Retina (tissue), 1 donor: ENCODE measurements at places on chromosomes 4 and X.

GRCh38 chr4:173088144-173088543 is 80.5 kb upstream of the GALNT7 start:
- DNase-seq: no peak

- peak; percentile 41 for DNase-seq
These were observed 98.8 kb upstream of the IQCM start for GRCh38 chr4:149914119-149915115.

DNA sequence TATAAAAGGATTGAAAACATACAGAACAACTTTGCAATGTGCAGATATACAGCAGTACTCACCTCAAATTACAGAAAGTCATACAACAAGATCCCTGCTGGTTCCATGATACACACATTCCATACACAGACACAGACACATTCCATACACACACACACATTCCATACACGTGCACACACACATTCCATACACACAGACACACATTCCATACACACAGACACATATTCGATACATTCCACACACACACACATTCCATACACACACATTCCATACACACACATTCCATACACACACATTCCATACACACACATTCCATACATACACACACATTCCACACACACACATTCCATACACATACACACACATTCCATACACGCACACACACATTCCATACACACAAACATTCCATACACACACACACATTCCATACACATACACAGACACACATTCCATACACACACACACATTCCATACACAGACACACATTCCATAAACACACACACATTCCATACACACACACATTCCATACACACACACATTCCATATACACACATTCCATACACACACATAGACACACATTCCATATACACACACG is 13.7 kb downstream of the LINC00632 start:
- DNase-seq: no peak

- no peak for DNase-seq
These were observed 30.1 kb upstream of the PRDX4 start for GRCh38 chrX:23637187-23637586.

- no peak for DNase-seq
These were observed 34.5 kb downstream of the ZFX start for GRCh38 chrX:24184018-24184417.

DNA sequence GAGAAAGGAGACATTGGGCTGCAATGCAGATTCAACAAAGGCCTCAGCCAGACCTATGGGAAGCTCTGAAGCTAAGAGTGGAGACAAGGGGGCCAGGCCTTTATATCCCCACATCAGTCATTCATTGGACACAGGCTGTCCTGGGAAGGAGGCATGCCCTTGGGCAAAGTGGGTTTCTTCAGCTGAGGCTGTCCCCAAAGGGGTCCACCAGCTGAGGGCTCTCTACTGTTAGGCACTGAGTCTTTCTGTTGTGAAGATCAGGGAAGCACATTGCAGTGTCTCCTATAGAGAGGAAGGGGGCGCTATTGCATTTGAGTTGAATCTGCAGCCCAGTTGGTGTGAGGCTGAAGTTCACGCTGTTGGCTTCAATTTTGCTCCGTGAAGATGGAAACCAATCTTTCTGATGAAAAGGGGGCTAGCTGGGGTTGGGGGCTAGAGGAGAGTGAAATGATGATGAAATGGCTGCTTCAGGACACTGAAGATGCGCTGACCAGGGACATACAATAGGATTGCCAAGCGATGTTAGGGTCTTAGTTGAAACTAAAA is 48.0 kb downstream of the SLC25A5 start:
- DNase-seq: peak; percentile 63

DNA sequence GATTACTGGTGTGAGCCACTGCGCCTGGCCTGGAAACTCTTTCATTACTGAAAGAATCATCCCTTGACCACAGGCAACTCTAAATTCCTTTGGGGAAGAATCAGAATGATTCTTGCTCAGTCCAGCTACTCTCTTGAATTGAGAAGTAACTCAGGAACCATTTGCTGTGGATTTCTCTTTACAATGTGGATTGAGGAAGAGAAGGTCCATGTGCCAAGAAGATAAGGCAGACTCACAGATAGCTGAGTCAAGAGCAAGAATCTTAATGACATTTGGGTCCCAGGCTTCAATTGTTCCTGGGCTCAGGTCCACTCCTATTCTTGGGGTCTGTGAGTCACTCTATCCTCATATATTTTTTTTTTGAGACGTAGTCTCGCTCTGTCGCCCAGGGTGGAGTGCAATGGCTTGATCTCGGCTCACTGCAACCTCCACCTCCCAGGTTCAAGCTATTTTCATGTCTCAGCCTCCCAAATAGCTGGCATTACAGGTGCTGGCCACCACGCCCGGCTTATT is 6.2 kb upstream of the MGARP start:
- no peak for DNase-seq

- DNase-seq: no peak
These were observed 557 bp upstream of the USP38 start for GRCh38 chr4:143184217-143184502.

DNA sequence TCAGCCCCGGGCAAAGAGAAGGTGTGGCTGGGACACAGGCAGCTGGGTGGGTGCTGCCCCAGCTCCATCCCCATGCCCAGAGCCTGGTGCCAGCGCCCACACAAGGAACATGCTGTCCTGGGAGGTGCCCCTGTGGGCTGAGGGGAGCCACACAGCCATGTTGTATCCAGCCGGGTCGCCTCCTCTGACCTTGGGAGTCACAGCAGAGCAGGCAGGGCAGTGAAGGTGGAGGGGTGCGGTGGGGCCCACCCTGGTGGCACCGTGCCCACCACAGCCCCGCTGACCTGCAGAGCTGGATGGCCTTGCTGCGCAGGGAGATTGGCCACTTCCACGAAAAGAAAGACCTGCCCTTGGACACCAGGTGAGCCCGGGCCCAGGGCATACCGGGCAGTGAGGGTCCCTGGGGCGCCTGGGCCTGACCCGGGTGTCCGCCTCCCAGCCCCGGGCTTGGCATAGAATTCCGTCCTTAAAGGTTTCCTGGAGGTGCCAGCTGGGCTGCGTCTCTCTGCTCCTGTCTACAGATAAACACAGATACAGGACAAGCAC is 18.7 kb upstream of the ADD1 start:
- no peak for DNase-seq

DNA sequence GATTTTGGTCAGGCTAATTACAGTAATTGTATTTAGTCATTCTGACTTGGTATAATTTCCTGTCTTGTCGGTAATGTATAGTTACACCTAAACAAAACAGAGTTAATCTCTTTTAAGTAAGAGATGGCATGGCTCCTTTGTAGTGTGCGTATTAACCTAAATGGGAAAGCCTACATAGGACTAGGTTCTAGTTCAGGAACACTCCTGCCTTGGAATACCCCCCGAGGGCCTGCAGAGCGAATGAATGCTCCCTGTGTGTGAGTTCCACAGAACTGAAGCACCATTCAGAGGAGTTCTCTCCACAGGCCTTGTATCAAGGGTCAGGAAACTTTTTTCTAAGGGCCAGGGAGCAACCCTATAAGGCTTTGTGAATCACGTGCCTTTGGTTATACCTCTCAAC is 44.9 kb upstream of the STIM2 start:
- DNase-seq: no peak
